ENCODE measurements at places on chromosomes 3 and 15.

DNA sequence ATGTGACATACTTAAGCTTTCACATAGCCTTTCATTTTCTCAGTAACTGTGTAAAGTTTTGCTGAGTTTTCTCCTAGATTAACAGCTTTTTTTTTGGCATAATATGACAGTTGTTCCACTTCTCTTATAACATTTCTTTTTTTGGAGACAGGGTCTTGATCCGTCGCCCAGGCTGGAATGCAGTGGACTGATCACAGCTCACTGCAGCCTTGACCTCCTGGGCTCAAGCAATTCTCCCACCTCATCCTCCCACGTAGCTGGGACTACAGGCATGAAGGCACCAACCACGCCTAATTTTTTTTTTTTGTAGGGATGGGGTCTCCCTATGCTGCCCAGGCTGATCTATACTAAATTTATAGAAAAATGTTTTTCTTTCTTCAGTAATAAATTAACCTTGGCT, 30.1 kb downstream of the DLG1 start:
- DNase-seq: no peak

DNA sequence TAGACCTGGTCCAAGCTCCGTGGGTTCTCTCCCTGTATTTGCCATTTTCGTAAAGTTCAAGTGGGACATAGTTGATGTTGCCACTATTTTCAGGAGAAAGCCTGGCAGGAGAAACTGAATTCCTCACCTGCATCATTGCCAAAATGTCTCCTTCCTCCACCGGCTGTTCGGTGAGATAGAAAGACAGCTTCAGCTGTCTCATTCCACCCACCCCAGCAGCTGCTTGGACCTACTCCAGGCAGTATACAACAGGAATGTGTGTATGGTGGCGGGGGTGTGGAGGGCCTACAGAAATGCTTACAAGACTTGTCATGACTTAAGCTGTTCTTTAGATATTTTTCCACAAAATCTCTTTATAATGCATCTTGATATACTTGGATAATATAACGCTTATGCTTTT, 132.7 kb upstream of the RAP2B start:
- no peak for DNase-seq

DNA sequence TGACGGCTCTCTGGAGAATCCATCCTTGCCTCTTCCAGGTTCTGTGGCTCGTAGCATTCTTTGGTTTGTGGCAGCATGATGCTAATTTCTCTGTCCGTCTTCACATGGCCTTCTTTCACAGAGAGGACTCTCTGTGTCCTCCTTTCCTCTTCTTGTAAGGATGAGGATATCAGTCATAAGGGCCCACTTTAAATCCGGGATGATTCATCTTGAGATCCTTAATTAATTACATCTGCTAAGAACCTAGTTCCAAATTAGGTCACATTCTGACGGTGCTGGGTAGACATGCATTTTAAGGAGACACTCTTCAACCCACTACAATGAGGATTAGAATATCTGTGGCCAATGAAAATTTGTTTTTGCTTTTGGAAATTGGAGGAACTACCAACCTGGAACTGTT, 15.7 kb upstream of the GXYLT2 start:
- no peak for DNase-seq

DNA sequence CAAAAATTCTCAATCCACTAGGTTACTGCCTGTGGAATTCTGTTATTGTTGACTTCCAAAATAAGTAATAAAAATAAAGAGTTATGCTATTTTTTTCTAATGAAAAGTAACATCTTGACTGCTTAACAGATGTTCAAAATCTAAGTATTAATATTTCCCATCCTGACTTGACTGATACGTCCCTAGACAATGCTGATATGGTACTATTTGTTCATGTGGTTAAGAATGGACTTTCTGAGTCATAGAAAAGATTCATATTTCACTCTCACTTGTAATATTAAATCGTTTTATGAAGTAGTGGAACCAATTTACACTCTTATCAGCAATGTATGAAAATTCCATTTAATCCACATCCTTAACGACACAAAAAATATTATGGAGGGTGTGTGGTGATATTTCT, 104.8 kb upstream of the PLSCR5 start:
- no peak for DNase-seq
